T-cell (primary cell): ENCODE measurements at places on chromosomes 5 and 9.

DNA sequence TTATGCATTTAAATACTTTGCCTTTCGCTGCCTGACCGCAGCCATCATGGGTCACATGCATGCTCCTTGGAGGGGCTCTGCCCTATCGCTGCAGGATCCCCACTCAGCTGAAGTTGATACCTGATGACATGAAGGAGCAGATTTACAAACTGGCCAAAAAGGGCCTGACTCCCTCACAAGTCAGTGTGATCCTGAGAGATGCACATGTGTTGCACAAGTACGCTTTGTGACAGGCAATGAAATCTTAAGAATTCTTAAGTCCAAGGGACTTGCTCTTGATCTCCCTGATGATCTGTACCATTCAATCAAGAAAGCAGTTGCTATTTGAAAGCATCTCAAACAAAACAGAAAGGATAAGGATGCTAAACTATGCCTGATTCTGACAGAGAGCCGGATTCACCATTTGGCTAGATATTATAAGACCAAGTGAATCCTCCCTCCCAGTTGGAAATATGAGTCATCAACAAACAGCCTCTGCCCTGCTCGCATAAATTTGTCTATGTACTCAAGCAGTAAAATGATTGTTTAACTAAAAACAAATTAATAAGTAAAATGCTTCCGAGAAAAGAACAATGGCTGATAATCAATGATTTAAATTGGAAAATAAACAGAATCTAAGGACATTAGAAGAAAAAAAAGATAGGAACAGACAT is 41.6 kb upstream of the PPP2CA start:
- DNase-seq, result no peak

DNA sequence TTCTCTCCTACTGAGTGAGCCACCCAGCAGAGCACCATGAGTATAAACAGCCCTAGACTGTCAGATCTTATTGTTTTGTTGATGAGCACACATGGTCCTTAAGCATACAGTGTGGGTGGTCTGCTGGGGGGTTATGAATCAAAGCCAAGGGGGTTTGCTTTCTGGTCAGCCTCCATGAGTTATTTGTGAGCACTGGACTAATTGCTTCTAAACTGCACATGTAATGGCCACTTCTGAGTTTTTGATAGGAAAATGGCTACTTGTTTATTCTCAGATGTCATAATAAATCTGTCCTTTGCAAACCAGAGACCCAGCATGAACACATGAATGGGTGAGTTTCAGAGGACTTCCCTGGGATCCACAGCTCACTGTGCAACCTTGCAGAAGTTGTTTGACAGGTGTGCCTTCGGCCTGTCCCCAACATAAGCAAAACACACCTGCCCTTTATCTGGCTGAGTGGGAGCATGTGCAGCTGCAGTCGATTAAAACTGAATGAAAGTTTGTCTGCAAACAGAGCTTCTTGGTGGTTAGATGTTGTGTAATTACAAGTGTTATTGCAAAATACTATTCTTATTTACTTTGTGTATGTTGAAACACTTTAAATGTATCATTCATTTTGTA is 35.9 kb downstream of the MAMDC2 start:
- no peak for DNase-seq

GRCh38 chr9:70315389-70315788 is 56.6 kb downstream of the SMC5 start:
- DNase-seq, result no peak

GRCh38 chr5:146805081-146805480 is 73.5 kb downstream of the PPP2R2B start:
- no peak for DNase-seq

DNA sequence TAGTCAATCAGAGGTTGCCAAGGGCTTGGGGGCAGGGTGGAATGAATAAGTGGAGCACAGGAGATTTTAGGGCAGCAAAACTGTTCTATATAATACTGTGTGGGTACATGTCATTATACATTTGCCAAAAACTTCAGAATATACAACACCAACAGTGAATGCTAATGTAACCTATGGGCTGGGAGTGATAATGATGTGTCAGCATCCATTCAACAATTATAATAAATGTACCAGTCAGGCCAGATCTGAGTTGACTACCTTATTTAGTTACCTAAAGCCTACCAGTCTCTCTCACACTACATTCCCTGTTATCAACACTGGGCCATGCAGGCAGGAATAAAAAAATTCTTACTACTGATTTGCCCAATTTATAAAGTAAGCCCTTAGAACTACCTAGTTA is 884.5 kb downstream of the TLE1 start:
- no peak for DNase-seq

GRCh38 chr5:124747791-124748686 is 1.6 kb upstream of the ZNF608 start:
- DNase-seq, result no peak

DNA sequence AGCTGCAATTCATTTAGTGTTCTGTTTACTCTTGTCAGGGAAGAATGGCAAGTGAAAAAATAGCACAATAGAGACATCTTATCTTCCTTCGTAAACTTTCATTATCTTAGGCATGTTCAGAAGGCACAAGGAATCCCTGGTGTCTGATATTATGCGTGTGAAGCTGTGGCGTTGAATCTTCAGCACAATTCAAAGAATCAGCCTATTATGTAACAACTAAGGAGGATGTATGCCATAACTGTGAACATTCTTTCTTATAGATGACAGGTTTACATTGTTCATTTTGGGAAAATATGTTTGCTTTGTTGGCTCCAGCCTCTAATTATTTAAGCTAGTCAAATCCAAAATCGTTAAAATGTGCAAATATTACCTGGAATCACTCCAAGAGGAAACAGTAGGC is 446.1 kb downstream of the ANXA1 start:
- DNase-seq, result no peak

- DNase-seq, result no peak
Observed at GRCh38 chr5:158848634-158849033, 251.1 kb downstream of the EBF1 start.

DNA sequence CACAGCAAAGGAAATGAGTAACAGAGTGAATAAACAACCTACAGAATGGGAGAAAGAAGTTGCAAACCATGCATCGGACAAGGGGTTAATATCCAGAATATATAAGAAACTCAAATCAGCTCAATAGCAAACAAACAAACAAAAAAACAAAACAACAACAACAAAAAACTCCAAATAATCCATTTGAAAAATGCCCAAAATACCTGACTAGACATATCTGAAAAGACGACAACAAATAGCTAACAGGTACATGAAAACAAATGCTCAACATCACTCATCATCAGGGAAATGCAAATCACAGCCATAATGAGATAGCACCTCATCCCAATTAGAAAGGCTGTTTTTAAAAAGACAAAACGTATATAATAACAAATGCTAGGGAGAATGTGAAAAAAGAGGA is 111.2 kb downstream of the TRPM3 start:
- no peak for DNase-seq

- DNase-seq, result no peak
Observed at GRCh38 chr9:123225995-123226394, 42.4 kb downstream of the STRBP start.

- no peak for DNase-seq
Observed at GRCh38 chr5:1463326-1464095, 18.3 kb upstream of the SLC6A3 start.

DNA sequence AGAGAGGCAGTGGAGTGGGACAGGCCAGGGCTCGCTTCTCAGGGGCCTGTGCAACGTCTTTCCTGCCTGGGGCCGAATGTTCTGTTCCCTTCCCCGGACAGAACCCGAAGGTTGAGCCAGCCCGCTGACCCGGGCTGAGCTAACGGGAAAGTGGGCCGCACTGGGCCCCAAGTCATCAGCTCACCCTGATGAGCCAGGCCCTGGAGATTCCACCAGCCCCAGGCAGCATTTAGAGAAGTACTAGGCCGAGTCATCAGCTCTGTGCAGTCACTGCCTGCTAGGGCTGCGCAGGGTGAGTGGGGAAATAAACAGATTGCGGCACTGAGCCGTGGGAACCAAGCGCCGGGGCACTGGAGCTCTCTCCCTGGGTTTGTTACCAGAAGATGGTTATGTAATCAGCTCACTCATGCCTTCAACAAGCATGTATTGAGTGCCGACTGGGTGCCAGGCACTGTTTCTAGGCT is 29.1 kb upstream of the DUSP1 start:
- DNase-seq, result no peak

DNA sequence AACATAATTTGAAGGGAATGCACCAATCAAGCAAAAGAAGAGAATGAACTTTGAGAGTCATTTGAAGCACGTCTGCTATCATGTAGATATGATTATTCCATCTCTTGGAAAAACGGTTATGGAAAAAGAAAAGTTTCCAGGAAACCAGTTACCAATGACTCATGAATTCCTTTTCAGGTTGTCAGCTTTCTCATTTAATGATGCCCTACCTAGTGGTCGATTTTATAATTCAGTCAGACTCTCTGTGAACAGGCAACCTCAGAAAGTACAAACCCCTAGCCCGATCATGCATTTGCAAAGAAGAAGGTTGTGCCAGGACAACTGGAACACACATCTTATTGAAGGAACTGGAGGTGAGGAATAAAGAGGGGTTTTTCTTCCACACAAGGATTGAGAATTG is 355.1 kb upstream of the GRIA1 start:
- DNase-seq, result no peak
